ENCODE measurements at places on chromosomes 16 and 17.

- H3K4me3 ChIP-seq, result peak overlapping the region; percentile 94
- peak; percentile 28 for DNase-seq
Observed at GRCh38 chr17:49676276-49676868, 1.5 kb downstream of the SPOP start.

DNA sequence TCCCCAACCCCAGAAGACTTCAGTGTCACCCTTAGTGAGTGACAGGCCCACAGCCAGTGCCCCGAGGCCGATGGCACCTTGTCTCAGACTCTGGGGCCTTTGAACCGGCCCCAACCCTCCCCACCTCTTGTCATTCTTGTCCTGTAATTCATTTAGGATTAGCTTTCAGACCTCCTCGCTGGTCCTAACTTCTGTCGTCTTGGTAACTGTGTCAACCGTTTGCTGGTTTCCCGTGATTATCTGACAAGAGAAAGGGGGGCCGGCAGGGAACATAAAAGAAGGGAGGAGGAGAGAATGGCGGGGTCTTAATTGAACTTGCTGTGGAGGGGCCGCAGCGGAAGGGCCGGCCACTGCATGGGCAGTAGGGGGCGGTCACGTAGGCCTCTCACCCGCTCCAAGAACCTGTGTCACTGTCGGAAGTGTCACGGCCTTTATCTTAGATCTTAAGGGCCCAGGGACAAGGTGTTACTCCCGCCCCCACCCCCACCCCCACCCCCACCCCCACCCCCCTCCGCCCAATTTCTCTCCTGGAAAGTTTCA is 46.5 kb upstream of the GSE1 start:
- H3K27me3 ChIP-seq, result no peaks in the 10 kb centered on the region
- no peak overlapping the region for H3K4me3 ChIP-seq
- H3K4me1 ChIP-seq, result peaks cover 78% of the 10 kb centered on the region
- DNase-seq, result no peak

DNA sequence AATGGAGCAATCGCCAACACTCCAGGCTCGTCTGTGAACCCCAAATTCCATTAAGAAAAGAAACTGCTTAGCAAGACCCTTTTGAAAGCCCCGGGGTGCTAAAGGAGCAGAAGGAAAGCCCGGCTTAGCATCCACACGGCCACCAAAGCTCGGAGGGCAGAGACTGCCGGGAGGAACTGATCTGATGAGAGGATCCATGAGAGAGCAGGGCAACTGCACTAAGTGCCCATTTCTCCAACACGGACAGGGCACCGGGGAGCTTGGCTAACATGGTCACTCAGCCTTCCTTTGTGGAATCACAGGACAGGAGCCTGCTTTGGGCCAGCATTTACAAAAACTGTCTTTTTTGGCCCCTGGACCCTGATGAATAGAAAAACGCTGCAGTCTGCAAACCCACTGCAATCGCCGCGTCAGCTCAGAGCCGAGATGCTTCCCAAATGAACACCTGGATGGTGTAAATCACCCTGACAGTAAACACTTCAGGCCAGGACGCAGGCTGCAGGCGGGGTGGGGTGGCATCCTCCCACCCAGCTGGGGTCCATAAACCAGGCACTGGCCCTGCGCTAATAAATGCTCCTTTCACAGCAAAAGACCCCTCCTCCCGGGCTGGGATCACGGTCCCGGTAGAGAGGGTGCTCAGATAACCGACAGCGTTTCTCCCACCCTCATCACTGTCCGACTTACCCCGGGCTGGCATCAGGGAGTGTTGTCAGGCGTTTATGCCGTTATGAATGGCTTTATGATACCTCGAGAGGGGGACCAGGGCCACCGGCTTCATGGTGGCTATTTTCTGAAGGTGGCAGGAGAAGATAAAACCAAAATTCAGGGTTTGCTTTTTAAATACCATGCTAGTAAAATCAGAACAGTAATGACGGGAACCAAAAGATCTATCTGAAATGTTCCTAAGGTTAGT is 299.5 kb downstream of the IRF8 start:
- no peak overlapping the region for H3K27ac ChIP-seq
- DNase-seq, result no peak
- H3K4me1 ChIP-seq, result no peaks in the 10 kb centered on the region
- peaks cover 43% of the 10 kb centered on the region for H3K27me3 ChIP-seq

DNA sequence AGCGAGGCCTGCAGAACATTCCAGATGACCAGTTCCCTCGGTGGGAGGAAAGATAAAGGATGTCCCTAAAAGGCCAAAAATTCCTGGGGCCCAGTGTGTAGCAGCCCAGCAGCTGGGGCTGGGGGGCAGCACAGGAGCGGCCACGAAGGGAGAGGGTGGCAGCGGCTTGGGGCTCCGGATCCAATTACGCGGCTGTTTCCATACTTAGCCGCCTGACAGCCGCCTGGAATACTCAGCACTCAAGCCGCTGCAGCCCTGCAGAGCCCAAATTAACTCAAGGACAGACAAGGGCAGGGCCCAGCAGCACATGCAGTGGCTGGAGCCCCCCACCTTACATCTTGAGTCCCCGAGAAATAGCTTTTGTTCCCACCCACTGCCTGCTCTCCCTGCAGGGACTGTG is 1.3 kb downstream of the SRL start:
- no peaks in the 10 kb centered on the region for H3K4me1 ChIP-seq
- H3K27me3 ChIP-seq, result peaks cover 10% of the 10 kb centered on the region
- H3K4me3 ChIP-seq, result no peak overlapping the region
- H3K27ac ChIP-seq, result no peak overlapping the region
- no peaks in the 10 kb centered on the region for H3K36me3 ChIP-seq

DNA sequence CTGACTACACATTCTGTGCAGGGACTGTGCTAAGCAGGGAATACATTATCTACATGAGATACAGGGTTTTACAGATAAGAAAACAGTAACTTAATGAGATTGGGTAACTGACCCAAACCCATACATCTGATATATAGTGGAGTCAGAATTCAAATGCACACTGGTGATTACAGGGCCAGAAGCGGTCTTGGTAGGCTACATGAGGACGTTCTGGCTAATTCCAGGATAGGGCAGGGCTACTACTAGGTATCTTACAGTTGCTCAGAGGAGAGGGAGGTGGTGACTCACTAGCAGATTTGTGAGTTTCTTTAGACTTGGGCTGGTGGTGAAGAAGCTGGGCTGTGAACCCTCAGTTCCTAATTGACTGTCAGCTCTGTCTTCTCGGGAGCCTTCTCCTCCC is 21.4 kb downstream of the TRIM16 start:
- no peaks in the 10 kb centered on the region for H3K4me1 ChIP-seq
- H3K36me3 ChIP-seq, result peaks cover 29% of the 10 kb centered on the region
- H3K27ac ChIP-seq, result no peak overlapping the region
- H3K4me3 ChIP-seq, result no peak overlapping the region
- H3K27me3 ChIP-seq, result no peaks in the 10 kb centered on the region
- no peak for DNase-seq

- no peak overlapping the region for H3K27ac ChIP-seq
- H3K27me3 ChIP-seq, result peaks cover 8% of the 10 kb centered on the region
- H3K36me3 ChIP-seq, result no peaks in the 10 kb centered on the region
- no peak for DNase-seq
Observed at GRCh38 chr17:34248511-34249024, 6.5 kb upstream of the CCL2 start.

DNA sequence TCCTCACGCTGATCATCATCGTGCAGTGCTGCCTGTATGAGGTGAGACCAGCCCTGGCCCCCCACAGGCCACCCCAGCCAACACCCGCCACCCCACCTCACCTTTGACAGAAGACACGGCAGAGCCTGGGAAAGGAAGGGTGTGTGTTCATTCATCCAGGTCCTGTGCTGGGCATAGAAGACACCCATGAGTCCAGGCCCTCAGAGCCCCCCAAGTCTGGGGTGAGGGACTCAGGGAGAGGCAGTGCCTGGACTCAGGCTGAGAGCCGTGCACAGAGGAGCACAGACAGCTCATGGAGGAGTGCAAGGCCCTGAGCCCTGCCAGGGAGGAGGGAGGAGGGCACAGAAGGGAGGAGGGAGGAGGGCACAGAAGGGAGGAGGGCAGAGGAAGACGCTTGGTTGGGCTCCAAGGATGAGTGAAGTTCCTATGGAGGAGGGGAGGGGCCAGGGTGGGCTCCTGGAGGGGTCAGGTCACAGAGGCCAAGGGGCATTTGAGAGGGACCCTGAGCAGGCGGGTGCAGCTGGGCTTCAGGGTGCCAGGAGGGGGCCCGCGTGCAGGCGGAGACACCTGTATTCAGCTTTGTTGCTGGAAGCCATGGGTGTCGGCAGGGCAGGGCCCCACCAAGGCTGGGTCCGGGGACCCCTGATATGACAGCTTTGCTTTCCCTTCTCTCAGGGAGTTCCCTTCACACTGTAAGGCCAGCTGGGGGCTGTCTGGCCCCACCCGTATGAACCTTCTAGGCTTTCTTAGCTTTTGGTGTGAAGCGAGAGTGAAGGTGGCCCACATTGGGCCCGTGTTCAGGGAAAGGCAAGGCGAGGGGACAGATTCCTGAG is 11.4 kb downstream of the TAX1BP3 start:
- H3K27me3 ChIP-seq, result no peaks in the 10 kb centered on the region
- no peaks in the 10 kb centered on the region for H3K36me3 ChIP-seq
- no peak overlapping the region for H3K27ac ChIP-seq
- H3K4me3 ChIP-seq, result no peak overlapping the region

- peaks cover 2% of the 10 kb centered on the region for H3K4me1 ChIP-seq
- no peaks in the 10 kb centered on the region for H3K36me3 ChIP-seq
- H3K27ac ChIP-seq, result no peak overlapping the region
- H3K4me3 ChIP-seq, result no peak overlapping the region
- H3K27me3 ChIP-seq, result no peaks in the 10 kb centered on the region
- DNase-seq, result no peak
Observed at GRCh38 chr17:77540975-77541374, 400.2 kb downstream of the SEC14L1 start.

DNA sequence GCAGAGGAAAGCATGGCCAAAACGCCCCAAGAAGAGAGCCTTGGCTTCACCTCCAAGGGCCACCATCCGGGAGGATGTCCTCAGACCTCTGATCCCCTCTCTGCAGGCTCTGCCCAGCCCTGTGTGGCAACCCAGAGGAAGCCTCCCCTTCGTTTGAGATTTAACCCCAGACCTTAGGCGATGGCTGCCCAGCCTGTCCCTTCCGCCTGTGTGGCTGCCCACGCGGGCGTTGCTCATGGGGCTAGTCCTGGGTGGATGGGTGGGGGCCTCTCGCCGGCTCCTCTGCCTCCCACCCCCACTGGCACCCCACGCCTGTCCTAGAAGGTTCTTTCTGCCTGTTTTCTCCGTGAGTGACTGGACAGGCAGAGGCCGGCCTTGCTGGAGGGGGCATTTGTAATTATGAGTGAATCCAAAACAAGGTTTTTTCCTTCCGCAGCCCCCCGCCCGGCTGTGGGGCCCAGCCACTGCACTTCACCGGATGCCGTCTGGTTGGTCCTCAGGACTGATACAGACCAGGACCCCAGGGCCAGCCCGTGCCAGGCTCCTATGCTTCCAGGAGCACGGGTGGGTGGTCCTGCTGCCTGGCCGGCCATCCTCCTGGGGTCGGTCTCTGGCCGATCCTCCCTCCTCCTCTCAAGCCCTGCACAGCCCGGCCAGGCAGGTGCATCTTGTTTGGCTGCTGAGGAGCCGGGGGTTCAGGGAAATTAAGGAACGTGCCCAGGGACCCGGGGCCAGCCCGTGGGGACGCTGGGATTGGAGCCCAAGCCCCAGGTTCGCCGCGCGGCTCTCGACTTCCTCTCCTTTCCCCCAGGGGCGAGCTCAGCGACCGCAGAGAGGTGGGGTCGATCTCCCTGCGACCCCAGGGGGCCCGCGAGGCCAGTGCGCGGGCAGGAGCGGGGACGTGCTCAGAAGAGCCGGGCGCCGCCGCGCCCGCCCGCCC is at the start of gene TMEM235:
TMEM235 (plus strand) TSS at position 636 of the 940 bp plus-strand sequence. CDS start 393 bp downstream, outside the sequence.
- no peak within 1 kb of the TSS for H3K4me3 ChIP-seq
- H3K27ac ChIP-seq, result no peak within 1 kb of the TSS
- peaks cover 32% of the 10 kb centered on the region for H3K27me3 ChIP-seq
- peaks cover 15% of the 10 kb centered on the region for H3K4me1 ChIP-seq
- H3K36me3 ChIP-seq, result no peaks in the 10 kb centered on the region

GRCh38 chr17:21271454-21272183 is 12.9 kb upstream of the MAP2K3 start:
- no peak overlapping the region for H3K4me3 ChIP-seq
- no peaks in the 10 kb centered on the region for H3K27me3 ChIP-seq
- no peaks in the 10 kb centered on the region for H3K36me3 ChIP-seq
- peaks cover 18% of the 10 kb centered on the region for H3K4me1 ChIP-seq
- no peak for DNase-seq

- H3K27me3 ChIP-seq, result no peaks in the 10 kb centered on the region
- peaks cover 22% of the 10 kb centered on the region for H3K36me3 ChIP-seq
- no peak overlapping the region for H3K4me3 ChIP-seq
Observed at GRCh38 chr17:74763565-74764387, 12.4 kb downstream of the NAT9 start.
